ENCODE measurements at places on chromosomes 12 and 14. TPM values are rescaled to one million over a fixed set of nuclear protein-coding genes. Genes with fewer than 3 reads are reported as not detected.

DNA sequence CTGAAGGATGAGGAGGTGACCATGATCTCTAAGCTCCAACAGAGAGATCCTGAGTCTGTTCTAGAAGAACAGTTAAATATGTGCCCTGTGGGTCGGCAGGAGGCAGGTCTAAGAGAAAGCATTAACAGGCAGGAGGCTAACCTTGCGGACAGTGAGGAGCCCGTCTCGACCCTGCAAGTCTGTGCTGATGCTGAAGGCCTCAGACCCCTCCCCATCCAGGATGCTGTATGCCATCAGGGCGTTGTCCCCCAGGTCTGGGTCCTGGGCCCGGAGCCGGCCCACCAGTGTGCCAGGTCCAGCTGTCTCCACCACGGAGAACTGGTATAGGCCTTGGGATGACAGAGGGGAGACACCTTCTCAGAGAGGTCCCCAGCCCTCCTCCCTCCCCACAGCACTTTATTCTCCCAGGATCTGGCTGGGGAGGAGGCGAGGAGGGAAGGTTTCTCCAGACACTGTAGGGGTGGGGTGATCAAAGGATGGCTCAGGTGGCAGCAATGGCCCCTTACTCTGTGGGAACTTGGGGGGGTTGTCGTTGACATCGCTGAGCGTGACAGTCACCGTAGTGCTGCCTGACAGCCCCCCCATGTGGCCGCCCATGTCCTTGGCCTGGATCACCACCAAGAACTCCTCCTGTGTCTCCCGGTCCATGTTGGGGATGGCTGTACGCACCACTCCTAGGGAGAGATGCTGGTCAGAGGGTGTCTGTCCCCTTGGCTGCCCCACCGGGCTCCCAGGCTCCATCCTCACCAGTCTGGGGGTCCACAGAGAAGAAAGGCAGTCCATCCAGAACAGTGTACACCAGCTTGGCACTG lies 3.1 kb downstream of the CDH24 start:
- no peak for DNase-seq

DNA sequence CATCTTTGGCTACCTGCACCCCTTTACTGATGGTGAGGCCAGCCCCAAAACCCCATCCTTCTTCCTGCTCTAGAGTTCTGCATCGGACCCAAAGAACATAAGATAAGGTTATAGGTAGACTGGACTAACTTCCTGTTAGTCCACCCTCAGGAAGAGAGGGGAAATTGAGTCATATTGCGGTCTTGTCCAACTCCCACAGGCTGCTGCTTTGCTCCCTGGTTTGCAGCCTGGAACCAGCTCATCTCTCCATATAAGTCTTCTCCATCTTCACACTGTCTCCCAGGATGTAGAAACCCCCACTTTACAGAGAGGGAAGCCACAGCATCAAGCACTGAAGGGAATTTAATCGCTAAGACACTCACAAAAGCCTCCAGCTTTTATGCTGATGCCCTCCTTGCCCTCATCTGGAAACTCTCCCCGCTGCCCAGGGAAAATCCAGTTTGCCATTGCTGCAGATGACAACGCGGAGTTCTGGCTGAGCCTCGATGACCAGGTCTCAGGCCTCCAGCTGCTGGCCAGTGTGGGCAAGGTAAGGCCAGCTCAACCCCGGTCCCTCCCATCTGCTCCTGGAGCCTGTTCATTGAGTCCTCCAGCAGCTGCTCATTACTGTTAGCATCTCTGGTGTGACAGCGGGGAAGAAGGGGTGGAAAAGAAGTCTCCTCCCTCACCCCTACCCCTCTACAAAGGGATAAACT lies 85.3 kb downstream of the B4GALNT3 start:
- no peak for DNase-seq

DNA sequence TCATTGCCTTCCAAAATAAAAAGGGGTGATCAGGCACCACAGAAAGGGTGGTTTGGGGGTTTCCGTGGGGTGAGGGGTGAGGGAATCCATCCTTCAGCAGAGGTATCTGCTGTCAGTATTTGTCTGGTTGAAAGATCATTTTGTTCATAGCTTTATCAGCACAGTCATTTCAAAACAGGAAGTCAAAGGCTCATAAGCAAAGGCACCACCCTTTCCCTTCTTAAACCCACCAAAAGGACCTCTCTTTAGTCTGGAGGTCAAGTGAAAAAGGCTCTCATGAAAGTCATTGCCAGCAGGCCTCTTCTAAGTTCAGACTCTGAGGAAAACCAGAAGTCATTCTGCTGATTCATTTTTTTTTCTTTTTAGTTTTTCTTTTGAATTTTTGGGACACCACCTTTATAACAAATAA lies 6.2 kb downstream of the CHST11 start:
- no peak for DNase-seq

- DNase-seq: no peak
Observed at GRCh38 chr12:42235426-42235825, 2.6 kb downstream of the YAF2 start.

The DNAI7 gene
- not detected for polyA plus RNA-seq

The CACNB3 gene
- polyA plus RNA-seq: 3.2 TPM

The TSPAN8 gene
- polyA plus RNA-seq: not detected

The FRS2 gene
- 9.1 TPM for polyA plus RNA-seq

The OXA1L gene
- 57.3 TPM for polyA plus RNA-seq

The GPR65 gene
- polyA plus RNA-seq: 40.4 TPM

All from CD8-positive, alpha-beta memory T cell (primary cell).